ENCODE measurements at places on chromosomes 2 and 18.

GRCh38 chr2:194870974-194871535 lies 786.0 kb upstream of the SLC39A10 start:
- DNase-seq: no peak

DNA sequence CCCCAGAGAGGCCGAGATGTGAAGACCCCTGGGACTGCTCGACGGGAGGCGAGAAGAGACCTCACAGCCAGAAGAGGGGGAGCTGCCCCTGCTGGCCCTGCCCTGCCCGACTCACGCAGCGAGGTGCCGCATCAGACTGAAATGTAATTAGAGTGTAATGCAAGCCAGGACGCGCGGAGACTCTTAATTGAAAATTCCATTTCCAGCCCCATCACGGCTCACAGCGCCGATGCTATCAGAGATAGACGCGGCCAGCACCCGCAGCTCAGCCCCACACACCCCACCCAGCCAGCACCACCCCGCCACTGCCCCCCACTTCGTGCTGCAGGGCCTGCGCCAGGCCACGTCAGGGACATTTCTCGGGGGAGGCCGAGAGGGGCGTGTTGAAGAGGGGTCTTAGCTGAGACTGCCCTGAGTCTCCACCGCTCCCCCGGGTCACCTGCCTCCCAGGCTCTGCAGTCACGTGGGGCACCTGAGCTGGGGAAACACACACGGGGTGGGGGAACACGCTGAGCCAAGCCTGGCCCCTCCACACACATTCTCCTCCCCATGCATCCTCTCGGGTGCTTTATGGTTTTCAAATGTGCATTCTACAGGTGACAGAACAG lies 78.1 kb downstream of the TEX51 start:
- DNase-seq: no peak

DNA sequence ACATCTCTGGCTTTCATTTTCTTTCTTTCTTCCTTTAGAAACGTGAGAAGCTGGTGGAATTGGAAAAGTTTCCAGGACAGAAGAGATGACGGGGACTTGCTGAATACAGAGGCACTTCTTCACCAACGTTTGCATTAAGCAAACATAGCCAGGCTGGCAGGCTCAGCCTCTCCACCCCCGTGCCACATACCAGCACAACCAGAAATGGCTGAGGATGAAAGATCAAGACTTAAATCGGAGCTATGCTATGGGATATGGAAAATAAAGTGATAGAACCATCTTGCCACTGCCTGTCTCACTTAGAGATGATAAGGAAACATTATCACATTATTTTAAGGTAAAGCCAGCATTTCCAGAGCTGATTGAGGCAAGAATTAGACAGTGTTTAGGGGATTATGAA lies 483.3 kb downstream of the BCL11A start:
- DNase-seq: no peak

DNA sequence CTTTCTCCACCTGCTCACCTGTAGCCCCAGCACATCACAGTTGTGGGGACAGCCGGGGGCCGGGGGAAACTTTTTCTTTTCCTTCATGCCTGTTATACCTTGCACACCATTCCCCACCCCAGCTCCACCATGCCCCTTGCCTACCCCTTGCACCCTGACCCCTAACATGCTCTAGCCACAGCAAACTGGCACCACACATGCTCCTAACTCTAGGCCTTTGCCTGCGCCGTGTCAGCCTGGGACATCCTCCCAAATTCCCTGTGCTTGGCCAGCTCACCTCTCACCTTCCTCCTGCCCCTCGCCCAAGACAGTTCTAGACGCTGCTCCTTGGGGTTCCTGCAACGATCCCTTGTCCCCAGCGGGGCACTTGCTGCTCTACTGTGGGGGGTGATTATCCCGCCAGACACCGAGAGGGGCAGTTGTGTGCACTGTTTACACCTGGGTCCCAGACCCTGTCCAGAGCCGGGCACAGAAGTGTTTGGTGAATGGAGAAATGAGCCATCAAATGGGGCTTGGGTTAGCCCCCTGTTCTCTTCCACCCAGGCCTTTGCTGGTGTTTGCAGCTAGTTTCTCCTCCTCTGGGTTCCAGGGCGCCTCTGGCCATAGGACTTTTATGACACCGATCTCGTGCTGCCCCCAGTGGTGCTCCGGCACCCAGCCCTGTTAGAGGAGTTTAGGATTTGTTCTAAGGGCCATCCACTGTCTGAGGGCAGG lies 129.8 kb downstream of the CTIF start:
- DNase-seq: no peak

DNA sequence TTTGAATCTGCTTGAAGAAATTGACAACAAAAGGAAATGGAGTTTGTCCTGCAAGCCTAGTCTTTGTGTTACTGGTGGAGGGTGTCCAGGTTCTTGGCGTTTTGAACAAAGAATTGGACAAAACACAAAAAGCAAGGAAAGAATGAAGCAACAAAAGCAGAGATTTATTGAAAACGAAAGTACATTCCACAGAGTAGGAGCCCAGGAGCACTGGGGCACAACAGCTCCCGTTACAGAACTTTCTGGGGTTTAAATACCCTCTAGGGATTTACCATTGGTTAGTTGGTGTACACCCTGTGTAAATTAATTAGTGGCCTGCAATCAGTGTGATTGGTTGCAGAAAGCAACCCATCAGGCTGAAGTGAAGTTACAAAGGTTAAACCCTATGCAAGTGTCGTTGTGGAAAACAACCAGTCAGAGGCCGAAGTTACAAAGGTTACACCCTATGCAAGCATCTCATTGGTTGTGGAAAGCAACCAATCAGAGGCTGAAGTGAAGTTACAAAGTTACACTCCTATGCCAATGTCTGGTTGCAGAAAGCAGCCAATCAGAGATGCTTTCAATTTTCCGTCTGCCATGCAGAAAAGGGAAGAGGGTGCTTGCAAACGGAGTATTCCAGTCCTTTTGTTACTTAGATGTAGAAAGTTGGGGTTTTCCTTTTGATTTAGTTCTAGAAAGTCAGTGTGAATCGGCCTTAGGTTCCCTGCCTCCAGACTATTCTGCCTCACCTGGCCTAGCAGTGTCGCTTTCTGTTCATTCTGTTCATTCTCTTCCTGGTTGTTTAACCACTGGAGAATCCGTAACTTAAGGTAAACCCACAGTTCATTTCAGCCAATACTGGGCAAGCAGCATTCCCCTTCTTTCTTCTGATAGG lies 47.6 kb upstream of the PTH2R start:
- DNase-seq: peak; percentile 27

DNA sequence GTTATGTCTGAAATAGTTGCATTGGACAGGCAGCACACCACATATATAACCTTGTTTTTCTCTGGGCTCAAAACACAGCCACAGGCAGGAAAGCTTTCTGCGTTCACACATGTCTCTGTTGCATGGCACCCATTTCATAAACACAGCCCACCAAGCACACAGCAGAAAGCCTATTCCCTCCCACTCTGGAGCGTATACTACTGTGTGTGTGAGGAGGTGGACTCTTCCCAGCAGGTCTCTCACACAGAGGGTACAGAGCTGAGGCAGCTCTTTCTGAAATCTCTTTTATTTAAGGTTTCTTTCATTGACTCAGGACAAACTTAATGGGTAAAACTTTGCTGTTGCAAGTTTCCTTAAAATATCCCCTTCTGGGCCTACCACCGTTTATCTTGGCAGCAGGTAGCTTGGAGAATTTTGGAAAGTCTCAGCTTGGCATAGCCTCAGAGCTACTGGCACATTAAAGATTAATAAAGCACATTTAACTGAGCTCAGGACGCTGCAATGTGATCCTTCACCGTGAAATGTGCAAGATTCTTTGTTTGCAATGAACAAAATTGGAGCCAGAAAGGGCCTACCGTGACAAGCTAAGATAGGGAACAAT lies 105.1 kb upstream of the NCKAP5 start:
- DNase-seq: no peak

GRCh38 chr2:96841701-96842495 lies 1.9 kb downstream of the ANKRD23 start:
- DNase-seq: no peak

GRCh38 chr2:171583566-171583965 lies 61.3 kb downstream of the CYBRD1 start:
- no peak for DNase-seq

DNA sequence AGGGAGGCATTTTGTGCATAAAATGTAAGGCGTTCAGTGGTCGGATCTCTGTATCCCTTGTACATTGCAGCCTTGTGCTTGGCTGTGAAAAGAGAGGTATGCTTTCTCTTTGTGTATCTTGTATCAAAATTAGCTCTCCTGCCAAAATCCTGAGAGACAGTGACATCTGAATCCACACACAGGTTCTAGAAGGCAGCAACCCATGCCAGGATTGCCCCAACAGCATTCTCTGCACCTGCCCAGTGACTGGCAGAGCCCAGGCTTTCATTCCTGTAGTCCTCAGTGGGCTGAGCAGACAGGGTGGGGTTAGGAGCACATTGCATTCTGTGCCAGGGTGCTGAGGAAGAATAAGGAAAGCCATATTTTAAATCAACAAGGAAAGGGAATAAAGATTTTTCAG lies 740.3 kb upstream of the RAB6C start:
- DNase-seq: no peak
